ENCODE measurements at places on chromosomes 11 and 22.

GRCh38 chr11:126391970-126392632, 36.6 kb downstream of the ST3GAL4 start:
- no peak for DNase-seq

DNA sequence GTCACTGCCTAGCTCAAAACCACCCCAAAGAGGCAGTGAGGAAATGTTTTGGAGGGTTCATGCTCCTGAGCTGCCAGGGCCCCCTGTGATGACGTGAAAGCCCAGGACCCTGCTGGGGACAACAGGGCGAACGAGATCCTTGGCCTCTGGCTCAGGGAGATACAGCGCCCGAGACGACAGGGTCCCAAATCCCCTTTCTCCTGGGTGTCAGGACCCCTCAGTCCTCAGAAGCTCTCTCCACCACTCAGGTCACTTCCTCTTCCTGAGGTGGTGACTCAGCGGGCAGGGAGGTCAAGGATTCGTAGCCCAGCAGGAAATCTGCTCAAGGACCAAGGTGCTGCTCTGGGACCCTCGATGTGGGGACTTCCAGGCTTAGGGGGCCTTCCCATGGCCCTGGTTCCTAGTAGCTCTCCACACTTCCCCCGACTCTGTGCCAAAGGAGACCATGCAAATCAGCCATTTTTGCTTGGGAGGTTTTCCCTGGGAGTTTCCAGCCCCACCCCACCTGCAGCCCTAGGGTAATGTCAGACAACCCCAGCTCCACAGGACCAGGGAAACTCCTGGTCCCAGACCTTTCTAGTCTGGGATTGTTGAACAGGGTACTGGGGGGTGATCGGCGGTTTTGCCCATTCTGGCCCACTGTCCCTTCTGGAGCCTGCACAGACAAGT, 12.8 kb downstream of the BCL9L start:
- DNase-seq, result peak; percentile 24

DNA sequence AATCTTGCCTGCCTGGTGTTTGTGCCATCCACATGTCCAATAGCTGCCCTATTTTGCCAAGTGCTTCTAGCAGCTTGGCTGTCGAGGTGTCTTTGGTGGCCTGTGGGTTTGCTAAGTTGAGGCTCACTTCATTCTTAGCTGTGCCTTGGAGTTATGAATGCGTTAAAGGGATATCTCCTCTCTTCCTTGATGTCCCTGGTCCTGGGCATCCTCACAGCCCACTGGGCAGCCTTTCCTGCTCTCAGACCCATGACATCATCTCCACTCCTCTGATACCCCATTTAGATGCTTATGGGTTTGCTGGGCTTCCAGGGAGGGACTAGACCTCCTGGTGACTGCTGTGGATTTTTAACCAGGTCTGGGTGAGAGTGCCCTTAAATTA, 1.3 kb downstream of the LDLRAD3 start:
- no peak for DNase-seq

GRCh38 chr11:92866679-92867282, 102.7 kb upstream of the MTNR1B start:
- no peak for DNase-seq

DNA sequence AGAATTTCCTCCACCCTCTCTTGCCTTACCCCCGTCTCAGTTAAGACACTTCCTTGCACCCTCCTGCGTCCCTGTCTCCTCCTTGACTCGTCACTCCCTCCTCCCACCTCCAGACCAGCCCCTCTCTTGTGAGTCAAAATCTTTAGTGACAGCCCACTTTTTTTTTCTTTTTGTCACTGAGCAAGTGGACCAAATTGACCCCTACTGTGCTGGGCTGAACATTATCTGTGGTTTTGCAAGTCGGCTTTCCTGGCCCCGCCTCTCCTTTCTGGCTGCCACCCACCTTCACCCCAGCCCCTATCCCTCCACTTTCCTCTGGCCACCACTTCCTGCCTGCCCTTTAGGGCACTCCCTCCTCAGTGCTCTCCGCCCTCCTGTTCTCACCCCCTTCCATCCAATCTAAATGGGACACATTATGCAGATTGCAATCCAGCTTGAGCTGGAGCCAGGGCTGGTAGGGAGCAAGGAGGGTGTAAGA, at the start of gene APLNR:
APLNR (minus strand) TSS at position 47 of the 478 bp plus-strand sequence. CDS start 246 bp downstream, outside the sequence.
- DNase-seq, result no peak

DNA sequence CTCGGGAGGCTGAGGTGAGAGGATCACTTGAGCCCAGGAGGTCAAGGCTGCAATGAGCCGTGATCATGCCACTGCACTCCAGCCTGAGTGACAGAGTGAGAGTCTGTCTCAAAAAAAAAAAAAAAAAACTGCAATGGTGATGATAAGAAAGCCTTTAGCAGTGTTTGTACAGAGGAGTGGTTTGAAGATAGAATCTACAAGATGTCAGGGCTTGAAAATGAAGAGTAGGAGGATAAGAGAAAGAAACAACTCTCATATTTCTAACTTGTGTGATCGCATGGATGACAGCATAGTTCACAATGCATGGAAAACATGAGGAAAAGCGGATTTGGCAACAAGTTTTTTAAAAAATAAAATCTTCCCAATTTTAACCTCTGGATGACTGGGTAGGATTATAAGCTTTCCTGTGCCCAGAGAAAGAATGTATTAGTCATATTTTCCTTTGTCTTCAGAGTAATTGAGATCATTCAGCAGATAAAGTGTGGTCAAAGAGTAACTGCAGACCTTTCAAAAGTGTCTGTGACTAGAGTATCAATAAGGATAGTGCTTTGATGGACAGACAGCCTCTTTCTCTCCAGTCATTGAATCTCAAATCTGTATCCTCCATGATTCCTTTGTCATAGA, 328.1 kb downstream of the CASP12 start:
- DNase-seq, result no peak

DNA sequence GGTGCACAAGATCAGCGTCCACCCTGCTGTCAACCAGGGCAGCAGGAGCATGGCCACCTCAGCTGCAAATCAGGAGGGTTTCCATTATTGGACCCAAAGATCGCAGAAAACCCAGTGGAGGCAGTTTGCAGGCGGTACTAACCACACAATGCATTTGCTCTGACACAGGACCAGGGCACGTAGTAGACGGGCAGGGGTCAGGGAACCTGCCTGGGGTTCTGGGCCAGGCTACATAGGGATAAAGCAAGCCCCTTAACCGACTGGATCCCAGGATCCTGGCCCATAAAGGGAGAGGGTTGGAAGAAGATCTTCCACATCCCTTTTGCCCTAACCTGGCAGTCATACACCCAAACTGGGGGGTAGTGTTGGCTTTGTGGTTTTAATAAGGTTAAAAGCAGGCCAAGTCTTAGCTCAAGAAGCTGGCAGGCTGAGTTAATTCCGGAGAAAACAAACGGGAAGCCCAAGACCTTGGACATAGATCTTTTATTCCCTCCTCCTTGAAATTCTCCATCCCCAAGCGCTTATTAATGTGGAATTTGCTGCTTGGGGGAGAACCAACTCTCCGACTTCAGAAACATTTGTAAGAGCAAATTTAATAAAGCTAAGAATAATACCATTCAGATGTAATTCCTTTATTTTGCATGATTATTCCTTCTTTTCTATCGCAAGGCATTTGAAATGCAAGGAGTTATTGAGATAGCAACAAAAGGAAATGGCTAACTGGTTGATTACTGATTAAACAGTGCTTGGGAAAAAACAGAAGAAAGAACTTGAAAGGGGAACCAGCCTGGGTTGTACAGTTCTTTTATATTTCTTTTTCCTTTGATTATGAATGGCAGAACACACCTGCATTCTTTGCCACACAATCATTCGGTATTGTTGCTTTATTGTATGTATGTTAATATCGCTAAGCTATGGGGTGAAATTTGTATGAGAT, 6.3 kb upstream of the ARHGAP8 start:
- no peak for DNase-seq

- DNase-seq, result no peak
These were observed 167.5 kb downstream of the KIRREL3 start for GRCh38 chr11:126833065-126833464.

- peak; percentile 59 for DNase-seq
These were observed 8.6 kb upstream of the CD82 start for GRCh38 chr11:44556735-44557409.

DNA sequence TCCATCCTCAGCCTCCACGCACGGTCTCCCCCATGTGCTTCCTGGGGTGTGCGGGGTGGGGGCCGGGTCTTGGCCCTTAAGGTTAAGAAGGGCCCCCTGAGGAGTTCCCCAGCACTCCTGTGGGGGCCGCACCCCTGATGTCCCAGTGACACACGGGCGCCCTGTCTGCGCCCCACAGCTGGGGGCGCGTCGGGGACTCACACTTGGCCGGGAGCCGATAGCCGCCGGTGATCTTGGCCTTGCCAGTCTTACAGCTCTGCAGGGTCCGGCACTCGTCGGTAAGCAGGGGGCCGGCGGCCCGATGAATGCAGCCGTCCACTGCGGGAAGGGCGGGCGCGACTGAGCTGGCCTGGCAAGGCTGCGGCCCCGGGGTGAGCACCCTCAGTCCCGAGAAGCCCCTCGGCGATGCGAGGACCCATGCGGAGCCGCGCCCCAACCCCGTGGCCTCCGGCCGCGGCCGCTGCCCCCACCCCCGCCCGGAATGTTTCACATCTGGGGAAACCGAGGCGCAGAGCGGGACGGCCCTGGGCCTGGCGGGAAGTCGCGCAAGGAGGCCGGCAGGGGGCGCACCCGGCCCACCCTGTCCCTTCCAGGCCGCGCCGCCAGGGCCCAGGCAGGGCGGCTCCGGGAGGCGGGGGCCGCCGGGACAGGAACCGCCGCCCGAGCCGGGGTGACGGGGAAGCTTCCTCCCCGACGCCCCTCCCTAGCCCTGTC, 13.9 kb downstream of the OTUB1 start:
- peak; percentile 59 for DNase-seq

- DNase-seq, result no peak
These were observed 108.3 kb upstream of the SYT13 start for GRCh38 chr11:45394294-45395085.

DNA sequence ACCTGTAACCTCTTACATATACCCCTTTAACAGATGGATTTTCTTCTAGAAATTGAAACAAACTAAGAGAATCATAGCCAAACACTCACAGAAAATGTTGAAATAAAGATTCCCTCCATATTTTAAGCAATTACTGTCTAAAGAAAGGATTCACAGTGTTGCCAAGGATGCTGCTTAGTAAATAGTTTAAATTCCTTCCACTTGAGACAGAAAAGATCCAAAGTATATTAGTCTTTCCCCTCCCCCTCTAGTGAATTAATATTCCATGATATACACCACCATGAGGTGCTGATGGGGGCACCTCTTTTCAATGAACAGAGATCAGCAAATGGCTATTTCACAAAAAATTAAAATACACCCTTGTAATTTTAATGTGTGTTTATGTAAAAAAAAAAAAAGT, 186.8 kb downstream of the SOX6 start:
- DNase-seq, result peak; percentile 30

DNA sequence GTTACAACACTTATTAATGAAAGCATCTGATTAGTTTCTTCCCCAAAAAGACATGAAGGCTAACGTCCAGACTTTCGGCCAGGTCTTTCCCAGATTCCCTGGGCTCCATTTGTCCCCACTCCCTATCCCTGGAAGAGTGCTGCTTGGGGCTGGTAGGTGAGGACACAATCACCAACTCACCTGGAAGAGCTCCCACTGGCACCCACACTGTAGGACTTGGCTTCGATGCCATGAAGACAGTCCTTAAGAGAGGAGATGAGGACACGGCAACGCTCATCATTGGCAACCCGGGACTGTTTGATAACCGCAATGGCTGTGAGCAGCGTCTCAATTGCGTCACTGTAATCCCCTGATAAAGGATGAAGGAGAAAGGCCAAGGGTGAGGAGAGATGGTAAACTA, 18.2 kb downstream of the CPSF7 start:
- DNase-seq, result no peak

GRCh38 chr22:31083923-31084810, 3.0 kb downstream of the SMTN start:
- no peak for DNase-seq

GRCh38 chr11:11125618-11126017, 227.4 kb downstream of the CSNK2A3 start:
- DNase-seq, result no peak

GRCh38 chr11:71488681-71489270, 35.8 kb downstream of the NADSYN1 start:
- peak; percentile 4 for DNase-seq

- peak; percentile 65 for DNase-seq
These were observed 335 bp downstream of the TMEM138 start for GRCh38 chr11:61362542-61362875.

GRCh38 chr11:44536788-44537516, 28.5 kb upstream of the CD82 start:
- DNase-seq, result no peak

- peak; percentile 13 for DNase-seq
These were observed 32.0 kb upstream of the SERPIND1 start for GRCh38 chr22:20741634-20742581.

- DNase-seq, result no peak
These were observed 851 bp downstream of the SYT8 start for GRCh38 chr11:1835671-1836010.

DNA sequence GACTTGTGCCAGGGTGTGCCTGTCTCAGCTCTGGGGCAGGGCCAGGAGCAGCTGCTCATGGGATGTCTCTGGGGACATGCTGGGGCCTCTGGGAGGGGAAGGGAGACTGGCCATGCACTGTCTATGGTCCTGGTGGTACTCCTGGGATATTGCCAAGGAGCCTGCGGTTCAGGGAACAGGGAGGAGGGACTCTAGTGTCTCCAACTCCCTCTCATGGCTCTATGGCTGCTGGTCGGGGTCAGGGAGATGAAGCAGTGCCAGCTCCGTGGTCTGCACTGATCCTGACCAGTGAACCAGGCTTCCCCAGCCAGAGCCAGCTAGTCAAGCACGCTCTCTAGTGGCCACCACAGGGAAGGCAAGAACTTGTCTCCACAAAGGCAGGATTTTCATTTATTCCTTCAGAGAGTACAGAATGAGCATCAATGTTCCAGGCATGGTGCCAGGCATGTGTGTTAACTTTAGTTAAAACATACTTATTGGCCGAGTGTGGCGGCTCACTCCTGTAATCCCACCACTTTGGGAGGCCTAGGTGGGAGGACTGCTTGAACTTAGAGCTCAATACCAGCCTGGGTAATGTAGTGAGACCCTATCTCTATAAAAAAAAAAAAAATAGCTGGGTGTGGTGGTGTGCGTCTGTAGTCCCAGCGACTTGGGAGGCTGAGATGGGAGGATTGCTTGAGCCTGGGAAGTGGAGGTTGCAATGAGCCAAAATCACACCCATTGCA, 2.5 kb upstream of the BEST1 start:
- DNase-seq, result peak; percentile 88
